Posterior cingulate gyrus (tissue), 11 donors: ENCODE measurements at places on chromosomes 13 and 19.

DNA sequence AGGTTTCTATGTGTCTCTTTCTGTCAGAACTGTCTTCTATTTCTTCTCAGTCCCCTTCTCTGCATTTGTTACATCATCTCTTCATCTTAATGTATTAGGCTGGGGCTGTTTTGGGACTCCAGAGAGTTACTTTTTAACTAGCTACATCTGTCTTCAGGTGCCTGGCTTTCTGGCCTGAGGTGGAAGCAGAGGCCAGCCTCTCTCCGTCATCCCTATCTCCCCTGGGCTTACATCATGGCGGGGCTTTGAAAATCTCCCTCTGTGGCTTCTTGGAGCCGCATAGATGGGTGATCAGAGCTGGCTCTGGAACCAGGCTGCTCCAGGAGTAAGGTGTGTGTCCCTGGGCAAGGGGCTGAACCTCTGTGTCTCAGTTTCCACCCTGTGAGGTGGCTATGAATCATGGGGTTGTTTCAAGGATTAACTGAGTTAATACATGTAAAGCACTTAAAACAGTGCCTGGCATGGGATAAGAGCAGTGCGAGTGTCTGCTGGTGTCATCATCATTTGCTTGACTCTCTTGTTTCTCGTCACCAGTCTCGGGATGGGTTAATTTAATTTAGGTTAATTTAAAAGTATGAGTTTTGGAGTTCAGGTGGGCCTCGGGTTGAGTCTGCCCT, 2.0 kb downstream of the EPN1 start:
- no peak for DNase-seq

DNA sequence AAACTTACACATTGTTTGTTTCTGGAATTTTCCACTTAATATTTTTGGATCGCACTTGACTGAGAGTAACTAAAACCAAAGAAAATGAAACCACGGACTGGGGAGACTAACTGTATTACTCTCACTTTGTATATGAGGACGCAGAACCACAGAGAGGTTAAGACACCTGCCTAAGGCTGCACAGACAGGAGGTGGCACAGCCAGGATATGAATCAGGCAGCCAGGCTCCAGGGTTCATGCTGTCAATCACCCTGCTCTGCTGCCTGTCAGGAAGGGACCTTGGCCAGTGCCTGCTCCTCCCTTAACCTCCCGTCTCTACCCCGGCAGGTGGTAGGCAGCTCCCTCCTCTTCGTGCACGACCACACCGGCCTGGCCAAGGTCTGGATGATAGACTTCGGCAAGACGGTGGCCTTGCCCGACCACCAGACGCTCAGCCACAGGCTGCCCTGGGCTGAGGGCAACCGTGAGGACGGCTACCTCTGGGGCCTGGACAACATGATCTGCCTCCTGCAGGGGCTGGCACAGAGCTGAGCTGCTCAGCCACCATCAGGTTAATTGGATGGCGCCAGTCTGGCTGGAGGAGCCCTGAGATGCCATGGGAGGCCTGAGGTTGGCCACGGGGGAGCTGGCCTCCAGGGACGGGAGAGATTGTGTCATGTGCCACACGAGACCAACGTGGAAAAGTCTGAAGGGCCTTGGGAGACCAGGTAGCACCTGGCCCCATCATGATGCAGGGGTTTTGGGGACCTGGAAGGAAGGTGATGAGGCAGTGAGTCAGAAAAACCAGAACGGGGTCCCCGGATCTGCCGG, 11.0 kb downstream of the ACTMAP start:
- no peak for DNase-seq

GRCh38 chr13:102183509-102184182, 218.2 kb downstream of the FGF14 start:
- no peak for DNase-seq

DNA sequence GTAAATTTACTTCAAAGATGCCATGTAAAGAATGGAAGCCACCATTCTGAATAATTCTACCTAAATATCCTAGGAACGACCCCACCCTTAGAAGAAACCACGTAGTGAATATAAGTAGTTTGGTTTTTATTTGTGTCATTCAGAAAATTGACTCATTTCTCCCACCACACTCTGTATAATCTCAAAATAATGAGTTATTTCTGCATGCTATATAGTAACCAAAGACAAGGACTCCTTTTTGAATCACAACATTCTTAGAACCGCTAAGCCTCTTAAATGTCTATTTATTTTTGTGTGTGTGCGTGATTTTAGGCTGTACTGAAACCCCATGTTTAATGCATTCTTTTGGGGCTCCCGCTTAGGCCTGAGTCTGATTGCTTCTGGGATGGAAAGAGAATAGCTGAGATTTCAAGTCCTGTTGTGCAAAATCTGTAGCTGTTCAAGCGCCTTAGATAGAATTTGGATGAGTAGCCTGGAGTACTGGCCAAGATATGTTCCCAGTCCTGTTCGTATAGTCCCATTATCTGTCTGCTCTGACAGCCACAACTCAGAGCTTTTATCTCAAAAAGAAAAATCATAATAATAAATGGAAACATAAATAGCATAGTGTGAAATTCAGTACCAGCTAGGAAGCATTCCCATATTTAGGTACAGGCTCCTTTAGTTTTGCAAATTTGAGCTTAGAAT, 532.4 kb upstream of the NBEA start:
- no peak for DNase-seq

GRCh38 chr19:39304701-39305571, 8.7 kb downstream of the IFNL1 start:
- no peak for DNase-seq

DNA sequence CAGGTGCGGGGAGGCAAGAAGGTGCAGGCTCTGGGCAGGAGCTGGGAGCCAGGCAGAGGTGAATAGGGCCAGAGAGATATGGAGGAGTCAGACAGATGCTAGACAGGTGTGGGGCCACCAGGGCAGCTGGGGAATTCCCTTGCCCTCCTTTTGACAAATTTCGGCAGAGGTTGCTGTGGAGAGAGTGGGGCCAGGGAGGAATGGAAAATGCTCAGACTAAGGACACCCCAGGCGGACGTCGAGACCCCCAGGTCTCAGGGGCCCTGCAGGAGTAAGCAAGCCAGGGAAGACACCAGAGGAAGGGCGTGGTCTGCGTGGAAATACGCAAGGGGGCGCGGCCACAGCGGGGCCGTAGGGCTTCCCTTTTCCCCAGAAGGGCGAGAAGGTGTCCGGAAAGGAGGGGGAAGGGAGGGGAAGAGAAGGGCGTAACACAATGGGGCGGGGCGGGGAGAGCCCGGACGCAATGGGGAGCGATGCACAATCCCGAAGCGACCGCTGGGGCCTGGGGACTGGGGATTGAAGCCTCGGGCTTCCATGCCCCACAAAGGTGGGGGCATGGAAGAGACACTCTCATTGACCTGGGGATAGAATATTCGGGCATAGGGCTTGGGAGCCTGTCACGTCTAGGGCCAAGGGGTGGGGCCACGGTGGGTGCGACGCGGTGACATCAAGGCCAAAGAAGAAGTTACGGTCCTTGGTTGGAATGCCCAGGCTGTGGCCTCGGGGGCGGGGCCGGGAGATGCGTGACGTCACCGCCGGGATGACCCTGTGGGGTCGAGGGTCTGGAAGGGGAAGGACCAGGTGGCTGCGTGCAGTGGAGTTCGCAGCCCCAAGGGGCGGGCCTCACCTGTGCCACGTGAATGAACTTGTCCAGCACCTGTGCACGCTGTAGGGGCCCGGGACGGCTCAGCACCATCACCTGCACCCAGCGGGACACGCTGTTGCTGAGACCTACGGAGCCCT, 8.2 kb downstream of the RASGRP4 start:
- no peak for DNase-seq

DNA sequence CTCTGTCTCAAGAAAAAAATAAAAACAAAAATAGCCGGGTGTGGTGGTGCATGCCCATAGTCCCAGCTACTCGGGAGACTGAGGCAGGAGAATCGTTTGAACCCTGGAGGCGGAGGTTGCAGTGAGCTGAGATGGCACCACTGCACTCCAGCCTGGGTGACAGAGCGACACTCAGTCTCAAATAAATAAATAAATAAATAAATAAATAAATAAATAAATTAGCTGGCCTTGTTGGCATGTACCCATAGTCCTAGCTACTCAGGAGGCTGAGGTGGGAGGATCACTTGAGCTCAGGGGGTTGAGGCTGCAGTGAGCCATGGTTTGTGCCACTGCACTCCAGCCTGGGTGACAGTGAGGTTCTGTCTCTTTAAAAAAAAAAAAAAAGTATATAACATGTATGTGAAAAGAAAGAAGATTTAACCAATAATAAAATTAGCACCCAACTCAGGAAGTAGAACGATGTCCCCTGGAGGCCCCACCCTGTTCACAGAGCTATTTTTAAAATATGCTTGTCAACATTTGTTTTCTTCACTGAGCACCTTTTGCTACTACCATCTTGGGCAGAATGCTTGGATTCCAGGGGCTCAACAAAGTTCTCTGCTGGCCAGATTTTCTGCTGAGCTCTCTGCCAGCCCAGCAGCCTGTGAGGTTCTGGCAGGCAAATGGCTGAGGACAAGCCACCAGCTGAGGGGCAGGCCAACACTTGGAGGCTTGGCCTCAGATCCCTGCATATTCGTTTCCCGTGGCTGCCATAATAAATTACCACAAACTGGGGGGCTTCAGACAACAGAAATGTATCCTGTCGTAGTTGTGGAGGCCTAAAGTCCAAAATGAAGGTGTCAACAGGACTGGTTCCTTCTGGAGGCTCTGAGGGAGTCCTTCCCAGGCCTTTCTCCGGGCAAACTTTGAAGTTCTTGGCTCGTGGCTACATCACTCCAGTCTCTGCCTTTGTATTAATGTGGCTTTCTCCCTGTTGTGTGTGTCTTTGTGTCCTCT, 5.2 kb downstream of the SLC25A42 start:
- DNase-seq, result no peak

GRCh38 chr13:26372747-26373146, 118.8 kb downstream of the CDK8 start:
- DNase-seq, result no peak

DNA sequence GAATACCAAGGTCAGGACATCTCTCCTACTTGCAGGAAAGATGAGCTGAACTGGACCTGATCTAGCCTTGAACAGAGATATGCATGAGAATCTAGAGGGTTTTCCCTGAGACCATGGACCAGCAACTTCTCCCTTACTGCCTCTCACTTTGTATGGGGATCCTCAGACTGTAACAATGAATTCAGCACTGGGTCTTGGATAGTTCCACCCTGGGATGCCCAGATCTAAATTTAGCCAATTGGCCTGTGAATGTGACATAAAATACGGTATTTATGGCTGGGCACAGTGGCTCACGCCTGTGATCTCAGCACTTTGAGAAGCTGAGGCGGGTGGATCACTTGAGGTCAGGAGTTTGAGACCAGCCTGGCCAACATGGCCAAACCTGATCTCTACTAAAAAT, 15.3 kb upstream of the LILRA2 start:
- DNase-seq, result no peak

DNA sequence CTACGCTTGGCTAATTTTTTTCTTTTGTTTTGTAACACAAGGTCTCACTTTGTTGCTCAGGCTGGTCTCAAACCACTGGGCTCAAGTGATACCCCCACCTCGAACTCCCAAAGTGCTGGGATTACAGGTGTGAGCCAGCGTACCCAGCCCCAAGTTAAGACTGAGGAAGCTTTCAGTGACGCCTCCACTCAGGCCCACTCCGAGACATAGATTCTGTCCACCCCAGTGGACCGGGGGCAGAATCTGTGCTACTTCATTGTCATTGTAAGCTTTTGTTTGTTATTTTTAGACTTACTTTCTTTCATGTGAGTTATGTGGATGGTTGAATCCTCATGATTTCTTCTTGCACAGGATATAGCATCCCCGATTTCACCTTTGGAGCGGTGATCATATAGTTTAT, 156.9 kb upstream of the TSHZ3 start:
- no peak for DNase-seq

GRCh38 chr19:15538774-15539173, 30.4 kb downstream of the CYP4F22 start:
- no peak for DNase-seq

GRCh38 chr19:38675611-38676010, 28.2 kb downstream of the ACTN4 start:
- no peak for DNase-seq

- DNase-seq, result no peak
Measured at GRCh38 chr19:576768-577438, 4.5 kb downstream of the BSG start.

GRCh38 chr13:40576369-40576768, 90.1 kb downstream of the FOXO1 start:
- no peak for DNase-seq

DNA sequence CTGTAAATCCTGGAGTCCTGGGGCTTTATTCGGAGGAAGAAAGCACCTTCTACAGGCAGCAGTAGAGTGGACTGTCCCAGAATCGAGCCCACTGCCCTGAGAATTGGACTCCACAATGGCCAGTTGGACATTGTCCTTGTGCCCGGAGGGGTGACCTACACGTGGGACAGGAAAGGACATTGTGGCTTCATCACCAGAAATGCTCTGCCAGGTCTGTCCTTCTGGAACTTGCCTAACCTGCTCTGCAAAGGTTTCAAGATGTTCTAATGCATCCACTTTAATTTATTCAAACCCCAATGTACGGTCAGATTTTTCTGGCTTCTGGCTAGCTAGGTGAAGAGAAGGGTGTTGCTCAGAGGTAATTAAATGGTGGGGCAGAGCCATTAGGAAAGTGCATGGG, 32.4 kb upstream of the SPATA13 start:
- no peak for DNase-seq

DNA sequence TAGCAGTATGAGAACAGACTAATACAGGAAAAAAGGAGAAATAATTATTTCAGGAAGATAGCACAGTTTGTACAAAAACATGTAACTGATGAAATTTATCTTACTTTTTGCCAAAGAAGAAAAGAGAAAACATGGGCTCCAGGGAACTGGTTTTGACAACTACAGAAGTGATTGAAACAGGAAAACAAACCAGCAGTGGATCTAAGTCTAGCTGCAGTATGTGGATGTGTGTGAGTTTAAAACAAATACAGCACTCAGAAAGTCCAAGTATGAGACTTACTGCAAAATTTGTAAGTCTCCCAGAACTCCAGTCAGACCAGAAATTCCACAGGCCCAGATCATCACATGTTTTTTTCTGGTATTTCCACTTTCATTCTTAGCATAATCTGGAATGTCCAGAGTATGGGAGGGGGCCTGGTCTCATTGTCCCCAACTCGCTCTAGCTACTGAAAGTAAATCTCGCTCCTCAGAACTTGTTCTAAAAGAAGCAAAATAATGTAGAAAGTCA, 259.5 kb downstream of the NHLRC3 start:
- DNase-seq, result no peak

- DNase-seq, result no peak
Measured at GRCh38 chr19:46371371-46371901, 24.5 kb downstream of the PPP5C start.

DNA sequence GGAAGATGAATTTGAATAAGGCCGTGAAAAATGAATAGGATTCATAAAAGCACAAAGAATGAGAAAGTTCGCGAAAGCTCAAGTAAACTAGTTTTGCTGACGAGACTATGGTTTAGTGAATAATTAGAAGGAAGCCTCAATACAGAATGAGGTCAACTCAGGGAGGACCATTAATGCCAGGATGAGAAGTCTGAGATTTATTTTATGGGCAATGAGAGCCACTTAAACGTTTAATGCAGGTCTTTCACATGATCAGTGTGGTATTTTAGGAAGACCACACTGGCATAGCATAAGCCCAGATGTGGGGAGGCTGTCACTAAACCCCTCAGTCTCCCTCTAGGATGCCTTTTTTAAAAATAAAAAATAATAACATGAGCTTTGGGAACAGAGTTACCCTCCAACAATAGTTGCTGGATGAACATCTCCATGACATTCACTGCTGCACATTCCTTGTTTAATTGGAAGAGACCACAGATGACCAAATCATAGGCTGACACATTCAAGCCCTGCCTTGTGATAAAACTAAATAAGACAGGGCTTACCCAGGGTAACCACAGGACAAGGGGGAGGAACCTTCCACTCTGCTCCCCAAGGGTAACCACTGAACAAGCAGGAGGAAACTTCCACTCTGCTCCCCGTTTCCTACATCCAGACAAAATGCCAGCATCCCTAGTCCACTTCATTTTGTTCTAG, 43.6 kb upstream of the LSM14A start:
- DNase-seq, result no peak
